Hematopoietic multipotent progenitor cell treated with erythropoietin and hydrocortisone succinate and interleukin-3 and kit ligand, for 4 days (in vitro differentiated cells): ENCODE measurements at places on chromosomes 2 and 18.

DNA sequence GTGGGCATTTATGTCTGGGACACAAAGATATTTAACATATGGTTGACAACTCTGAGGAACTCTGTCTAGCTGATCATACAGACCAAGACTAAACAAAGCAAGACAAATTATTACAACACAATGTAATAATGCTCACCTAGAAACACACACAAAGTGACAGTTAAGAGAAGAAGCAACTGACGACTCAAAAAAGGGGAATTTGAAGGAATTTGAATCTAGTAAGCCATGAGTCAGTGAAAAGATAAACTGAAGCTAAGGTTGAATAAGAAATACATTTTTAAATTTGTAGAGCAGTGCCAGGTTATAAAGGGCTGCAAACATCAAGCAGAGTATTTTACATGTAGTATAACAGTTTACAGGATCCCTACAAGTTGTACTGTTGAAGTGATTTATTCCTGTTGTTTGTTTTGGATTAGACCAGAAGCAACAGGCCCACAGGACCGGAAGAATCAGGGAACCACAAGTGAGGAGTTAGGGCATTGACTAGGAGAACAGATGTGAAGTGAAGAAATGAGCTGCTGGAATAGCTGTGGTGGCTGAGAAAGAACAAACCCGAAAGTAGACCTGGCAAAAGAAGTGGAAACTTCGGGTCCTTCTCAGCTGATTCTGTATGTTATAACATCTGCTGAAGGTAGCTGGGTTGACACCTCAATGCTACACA, 35.6 kb downstream of the IFIH1 start:
- no peak for DNase-seq

GRCh38 chr2:45009928-45010701, 863 bp upstream of the SIX2 start:
- no peak for DNase-seq

DNA sequence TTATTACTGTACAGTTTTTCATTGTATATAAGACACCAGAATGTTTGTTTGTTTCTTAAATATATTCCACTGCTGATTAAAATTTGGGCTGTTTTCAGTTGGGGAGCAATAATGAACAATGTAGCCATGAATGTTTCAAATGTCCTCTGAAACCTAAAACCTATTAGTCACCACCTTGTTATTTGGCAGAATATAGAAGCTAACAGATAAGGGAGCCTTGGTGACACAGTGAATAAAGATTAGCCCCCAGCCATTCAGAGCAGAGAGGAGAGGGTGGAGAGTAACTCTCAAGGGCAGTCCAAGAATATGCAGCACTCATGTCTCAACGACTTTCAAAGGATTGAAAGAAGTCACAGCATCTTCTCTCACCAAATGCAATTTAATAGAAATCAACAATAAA, 43.1 kb upstream of the ATP8B1 start:
- DNase-seq, result peak; percentile 67

GRCh38 chr2:192535956-192536921, 341.5 kb upstream of the TMEFF2 start:
- DNase-seq, result no peak

DNA sequence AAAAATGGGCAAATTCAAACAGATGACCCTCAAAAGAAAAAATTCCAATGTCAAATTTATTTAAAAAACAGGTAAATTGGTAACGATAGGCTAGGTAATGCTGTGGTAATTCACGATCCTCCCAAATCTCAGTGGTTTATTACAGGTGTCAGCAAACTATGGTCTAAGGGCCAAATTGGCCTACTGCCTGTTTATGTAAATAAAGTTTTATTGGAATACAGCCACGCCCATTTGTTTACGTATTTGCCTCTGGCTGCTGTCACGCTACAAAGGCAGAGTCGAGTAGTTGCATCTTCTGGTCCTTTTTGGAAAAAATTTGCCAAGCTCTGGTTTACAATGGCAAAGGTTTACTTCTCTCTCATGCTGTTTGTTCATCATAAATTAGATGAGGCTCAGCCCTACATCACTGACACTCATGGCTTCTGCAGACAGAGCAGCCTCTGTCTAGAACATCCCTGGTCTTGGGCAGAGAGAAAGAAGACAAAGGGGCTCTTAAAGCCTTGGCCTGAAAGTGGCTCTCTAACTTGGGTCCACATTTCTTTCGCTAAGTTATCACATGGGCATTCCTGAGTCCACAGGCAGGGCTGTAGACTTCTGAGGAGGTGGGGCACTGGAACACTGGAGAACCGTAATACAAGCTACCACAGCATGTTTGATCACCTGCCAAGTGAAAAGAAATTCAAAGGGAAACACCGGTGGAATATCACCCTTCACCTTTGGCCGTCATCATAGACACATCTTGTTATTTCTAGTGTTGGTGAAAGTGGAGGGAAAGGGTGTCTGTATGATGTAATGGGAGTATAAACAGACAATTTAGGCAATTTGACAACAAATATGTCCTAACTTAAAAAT, 34.8 kb downstream of the SP110 start:
- DNase-seq, result no peak

GRCh38 chr2:62152000-62152399, 43.9 kb upstream of the B3GNT2 start:
- no peak for DNase-seq

- DNase-seq, result no peak
These were observed 828.7 kb downstream of the SUCLG1 start for GRCh38 chr2:83630351-83630750.

- DNase-seq, result no peak
These were observed 958.5 kb downstream of the CNTNAP5 start for GRCh38 chr2:124983595-124983994.

GRCh38 chr2:13002536-13003331, 286.0 kb downstream of the TRIB2 start:
- DNase-seq, result no peak

GRCh38 chr2:208638059-208638458, 231.5 kb downstream of the PTH2R start:
- DNase-seq, result peak; percentile 52

- no peak for DNase-seq
These were observed 625.2 kb downstream of the CPS1 start for GRCh38 chr2:211181626-211182025.

DNA sequence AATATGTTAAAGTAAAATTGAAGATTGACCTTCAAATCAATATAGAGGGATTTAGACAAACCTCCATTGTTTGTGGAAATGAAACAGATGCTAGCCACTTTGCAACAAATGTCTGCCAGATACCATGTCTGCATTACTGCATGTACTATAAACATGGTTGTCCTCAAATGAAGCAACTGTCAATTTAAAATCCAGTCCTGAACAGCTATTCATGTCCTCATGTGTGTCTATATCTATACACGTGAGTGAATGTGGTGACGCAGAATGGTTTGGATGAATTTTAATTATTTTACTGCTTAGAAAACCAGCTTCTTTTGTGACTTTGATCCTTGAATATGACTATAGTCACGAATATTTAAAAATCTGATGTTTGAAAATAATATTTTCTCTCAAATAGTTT, 71.5 kb downstream of the NYAP2 start:
- no peak for DNase-seq

- DNase-seq, result peak; percentile 69
These were observed 15.9 kb downstream of the C2orf74 start for GRCh38 chr2:61177727-61178549.

- DNase-seq, result peak; percentile 73
These were observed 121.0 kb upstream of the XPO1 start for GRCh38 chr2:61658841-61659780.

- DNase-seq, result no peak
These were observed 286.5 kb downstream of the C1D start for GRCh38 chr2:67776276-67776675.

GRCh38 chr2:67701011-67701410, 303.9 kb downstream of the ETAA1 start:
- no peak for DNase-seq

DNA sequence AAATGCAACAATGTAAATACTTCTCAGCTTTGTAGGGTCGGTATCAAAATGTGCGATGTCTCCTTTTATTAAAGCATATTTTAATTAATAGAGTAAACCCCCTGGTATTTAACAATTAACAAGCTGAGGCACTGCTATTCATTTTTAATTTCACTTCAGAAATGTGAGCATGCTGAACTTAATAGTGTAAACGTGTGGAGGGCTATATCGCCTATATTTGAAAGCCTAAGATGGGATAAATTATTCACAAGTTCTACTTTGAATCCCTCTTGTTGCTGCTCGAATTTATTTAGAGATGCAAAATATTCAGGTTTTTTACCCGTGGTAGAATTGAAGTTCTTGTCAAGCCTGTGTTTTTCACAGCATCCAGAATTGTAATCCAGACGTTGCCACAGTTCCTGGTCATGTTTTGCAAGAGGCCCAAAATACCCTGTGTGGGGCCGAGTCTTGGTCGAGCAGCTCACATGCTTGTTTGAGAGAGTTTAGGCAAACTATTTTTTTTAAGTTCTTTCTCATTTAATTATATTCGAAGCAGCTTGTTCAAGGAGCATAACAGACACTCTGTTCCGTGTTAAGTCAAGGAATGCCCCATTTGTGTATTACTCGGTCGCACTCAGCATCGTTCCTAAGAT, 2.5 kb downstream of the SALL3 start:
- no peak for DNase-seq

DNA sequence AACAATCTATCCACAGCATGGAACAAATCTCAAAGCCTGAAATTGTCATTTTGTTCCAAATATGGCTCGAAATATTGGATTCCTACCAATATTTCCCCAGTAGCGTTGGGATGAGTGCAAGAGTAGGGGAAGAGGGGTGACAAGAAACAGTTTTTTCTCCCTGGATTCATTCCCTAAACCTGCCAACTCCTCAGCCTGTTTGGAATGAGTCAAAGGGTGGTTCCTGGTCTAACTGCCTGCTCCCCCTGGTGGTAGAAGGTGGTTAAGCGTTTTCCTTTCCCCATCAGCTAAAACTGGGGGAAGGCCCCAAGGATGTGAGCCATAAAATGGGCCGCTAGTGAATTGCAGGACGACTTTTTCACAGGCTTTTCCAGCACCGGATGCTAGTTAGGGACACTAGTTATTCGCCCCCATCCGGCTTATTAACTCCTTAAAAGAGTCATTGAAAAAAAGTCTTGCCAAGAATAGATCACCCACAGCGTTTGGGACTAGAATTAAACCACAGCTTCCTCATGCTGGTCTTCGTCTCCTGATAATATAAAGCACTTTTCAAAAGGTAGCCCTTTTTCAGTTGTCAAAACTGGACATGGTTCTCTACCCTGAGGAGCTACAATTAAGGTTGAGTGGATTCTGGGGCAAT, 72.5 kb downstream of the DHRS9 start:
- peak; percentile 77 for DNase-seq

DNA sequence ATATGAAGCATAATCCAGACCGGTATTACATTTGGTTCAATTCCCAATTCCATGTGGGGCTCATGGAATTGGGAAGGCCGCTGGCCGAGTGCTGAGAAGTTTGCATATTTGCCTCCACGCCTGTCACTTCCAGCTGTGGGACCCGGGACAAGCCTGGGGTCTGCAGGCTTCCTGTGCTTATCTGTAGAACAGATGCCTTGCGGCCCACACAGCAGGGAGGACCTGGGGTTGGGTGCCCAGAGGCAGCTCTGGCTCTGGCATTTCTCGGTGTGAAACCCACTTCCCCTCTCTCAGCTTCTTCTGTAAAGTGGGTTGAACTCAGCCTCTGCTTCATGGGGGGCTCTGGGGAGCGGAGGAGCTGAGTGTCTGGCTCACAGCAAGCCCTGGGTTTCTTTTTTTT, 97.9 kb downstream of the SH3BP4 start:
- DNase-seq, result peak; percentile 45

- DNase-seq, result peak; percentile 46
These were observed 1544.4 kb downstream of the LRP1B start for GRCh38 chr2:140586379-140586778.

DNA sequence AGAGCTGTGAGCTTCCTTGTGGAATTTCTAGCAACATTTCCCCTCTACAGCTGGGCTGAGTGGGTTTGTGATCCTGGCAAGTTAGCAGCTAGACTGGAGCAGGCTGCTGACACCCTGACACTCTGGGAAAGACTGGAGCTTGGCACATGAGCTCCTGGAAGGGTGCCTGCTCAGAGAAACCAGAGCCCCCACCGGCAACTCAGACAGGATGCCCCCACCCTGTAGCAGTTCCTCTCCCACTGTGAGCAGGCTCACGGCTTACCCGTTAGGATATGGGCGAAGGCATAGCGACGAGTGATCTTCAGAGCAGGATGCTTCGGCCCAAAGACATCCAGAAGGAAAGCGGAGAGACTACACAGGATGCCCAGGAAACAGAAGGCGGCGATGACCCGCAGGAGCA, 11.2 kb downstream of the TMEM127 start:
- DNase-seq, result no peak

DNA sequence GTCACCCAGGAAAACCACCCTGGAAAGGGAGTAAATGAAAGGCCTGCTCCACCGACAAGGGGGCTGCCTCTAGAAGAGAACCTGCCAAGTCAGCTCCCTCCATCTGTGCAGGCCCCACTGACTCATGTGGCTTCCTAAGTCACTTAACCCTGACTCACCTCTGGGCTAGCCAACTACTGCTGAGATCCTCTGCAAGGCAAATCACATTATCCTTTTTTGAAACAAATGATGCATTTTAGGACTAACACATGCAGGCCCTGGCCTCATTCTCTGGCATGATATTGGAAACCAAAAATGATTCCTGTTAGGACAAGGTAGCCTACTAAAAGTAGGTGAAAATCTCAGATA, 474.6 kb downstream of the EPHA4 start:
- DNase-seq, result no peak

GRCh38 chr2:20682167-20682920, 15.4 kb downstream of the GDF7 start:
- peak; percentile 48 for DNase-seq

- DNase-seq, result no peak
These were observed 27.4 kb upstream of the SLC20A1 start for GRCh38 chr2:112618383-112618782.

- peak; percentile 72 for DNase-seq
These were observed 1.6 kb downstream of the SERPINB8 start for GRCh38 chr18:63971320-63972001.

DNA sequence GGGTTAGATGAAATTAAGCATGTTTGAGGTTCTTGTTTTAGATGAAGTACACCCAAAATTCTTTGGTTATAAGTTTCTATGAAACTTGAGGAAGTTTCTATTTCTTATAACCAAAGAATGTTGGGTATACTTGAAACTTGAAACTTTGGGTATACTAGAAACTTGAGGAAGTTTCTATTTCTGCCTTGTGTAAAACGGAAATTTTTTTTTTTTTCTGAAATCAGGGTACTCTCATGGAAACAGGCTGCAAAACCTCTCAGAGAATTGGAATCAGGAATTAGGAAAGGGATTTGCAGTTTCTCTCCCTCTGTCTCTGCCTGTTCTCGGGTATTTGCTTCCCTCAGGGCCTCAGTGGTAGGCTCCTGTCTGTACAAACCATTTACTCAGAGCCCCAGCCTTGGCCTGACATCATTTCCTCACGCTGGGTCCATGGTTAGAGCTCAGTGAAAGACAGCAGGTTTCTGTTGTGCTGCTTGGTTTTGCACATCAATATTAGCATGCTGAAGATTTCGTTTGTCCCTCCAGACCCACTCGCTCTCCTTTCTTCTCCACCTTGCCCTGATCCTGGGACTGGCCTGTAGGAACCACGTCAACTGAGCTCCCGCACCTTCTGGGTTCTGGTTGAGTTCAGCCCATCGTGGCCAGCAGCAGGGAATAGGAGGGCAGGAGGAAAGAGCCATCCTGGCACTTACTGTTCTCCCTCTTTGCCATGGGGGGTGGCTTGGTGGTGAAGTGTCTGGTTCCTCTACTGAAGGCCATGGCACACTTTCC, 106.4 kb downstream of the POLR1A start:
- peak; percentile 52 for DNase-seq

- no peak for DNase-seq
These were observed 677 bp upstream of the SMAD4 start for GRCh38 chr18:51029378-51029693.
